ENCODE measurements at places on chromosomes 1 and 21.
A peak's percentile ranks its signal among the peaks of the same experiment; 100 is the strongest.

DNA sequence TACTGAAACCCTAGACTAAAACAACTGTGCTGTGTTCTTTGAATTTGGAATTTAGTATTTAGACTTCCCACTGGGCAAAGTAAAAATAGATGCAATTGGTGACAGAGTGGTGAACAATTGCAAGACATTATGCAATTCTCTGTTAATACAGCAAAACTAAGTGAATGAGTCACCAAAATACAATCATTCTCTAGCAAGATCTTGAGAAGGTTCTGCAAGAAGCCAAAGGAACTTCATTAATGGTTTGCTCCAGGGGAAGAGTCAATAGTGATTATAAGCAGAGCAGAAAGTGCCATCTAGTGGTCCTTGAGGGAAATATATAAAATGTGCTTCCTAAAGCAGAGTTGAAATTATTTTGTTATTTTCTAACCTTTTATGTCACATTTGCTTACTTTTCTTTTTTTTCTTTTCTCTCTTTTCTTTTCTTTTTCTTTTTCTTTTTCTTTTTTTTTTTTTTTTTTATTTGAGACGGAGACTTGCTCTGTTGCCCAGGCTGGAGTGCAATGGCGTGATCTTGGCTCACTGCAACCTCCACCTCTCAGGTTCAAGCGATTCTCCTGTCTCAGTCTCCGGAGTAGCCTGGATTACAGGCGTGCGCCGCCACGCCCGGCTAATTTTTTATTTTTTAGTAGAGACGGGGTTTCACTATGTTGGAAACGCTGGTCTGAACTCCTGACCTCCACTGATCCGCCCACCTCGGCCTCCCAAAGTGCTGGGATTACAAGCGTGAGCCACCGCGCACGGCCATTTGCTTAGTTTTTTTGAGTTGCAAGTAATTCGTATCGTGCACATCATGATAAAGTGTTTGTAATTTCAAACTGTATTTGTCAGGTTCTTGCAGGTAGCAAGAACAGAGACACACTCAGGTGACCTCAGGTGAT lies 99.2 kb downstream of the CTH start:
- peak; percentile 93 for DNase-seq

DNA sequence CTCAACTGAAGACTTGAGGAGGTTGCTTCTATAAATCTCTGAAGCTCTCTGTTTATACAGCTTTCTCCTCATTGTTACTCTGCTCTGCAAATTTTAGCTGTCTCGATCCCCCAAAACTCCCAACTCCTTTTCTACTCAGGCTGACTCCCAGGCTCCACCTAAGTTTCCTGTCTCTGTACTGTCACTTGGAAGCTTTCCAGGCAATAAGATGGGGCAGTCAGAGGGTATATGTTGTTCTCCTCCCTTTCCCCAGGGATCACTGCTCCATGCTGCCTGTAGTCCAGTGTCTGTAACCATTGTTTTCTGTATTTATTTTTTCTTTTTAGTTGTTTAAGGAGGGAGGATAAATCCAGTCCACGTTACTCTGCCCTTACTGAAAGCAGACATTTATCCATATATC lies 13.4 kb downstream of the TSNAX start:
- no peak for DNase-seq

GRCh38 chr1:225973158-225973557 lies 26.0 kb downstream of the SDE2 start:
- peak; percentile 48 for DNase-seq

GRCh38 chr1:28974432-28974831 lies 60.1 kb downstream of the EPB41 start:
- no peak for DNase-seq

DNA sequence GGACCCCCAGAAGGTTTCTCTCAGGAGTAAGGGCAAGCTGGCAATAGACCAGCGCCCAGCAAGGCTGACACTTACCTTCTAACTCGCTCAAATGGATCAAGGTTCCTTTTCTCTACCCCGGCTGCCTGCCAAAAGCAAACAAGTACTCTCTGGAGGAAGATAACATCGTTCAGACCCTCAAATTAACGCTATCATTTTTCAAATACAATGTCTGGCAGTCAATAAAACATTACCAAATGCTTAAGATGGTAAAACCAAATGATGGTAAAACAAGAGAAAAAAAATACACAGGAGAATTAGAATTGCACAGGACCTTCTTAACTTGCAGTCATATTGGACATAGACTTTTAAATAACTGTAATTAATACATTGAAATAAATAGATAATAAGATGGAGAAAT lies 148.1 kb downstream of the SPATA46 start:
- no peak for DNase-seq

GRCh38 chr1:39369565-39369964 lies 121.9 kb upstream of the BMP8A start:
- DNase-seq, result no peak

GRCh38 chr1:246037832-246038231 lies 469.2 kb downstream of the SMYD3 start:
- no peak for DNase-seq

DNA sequence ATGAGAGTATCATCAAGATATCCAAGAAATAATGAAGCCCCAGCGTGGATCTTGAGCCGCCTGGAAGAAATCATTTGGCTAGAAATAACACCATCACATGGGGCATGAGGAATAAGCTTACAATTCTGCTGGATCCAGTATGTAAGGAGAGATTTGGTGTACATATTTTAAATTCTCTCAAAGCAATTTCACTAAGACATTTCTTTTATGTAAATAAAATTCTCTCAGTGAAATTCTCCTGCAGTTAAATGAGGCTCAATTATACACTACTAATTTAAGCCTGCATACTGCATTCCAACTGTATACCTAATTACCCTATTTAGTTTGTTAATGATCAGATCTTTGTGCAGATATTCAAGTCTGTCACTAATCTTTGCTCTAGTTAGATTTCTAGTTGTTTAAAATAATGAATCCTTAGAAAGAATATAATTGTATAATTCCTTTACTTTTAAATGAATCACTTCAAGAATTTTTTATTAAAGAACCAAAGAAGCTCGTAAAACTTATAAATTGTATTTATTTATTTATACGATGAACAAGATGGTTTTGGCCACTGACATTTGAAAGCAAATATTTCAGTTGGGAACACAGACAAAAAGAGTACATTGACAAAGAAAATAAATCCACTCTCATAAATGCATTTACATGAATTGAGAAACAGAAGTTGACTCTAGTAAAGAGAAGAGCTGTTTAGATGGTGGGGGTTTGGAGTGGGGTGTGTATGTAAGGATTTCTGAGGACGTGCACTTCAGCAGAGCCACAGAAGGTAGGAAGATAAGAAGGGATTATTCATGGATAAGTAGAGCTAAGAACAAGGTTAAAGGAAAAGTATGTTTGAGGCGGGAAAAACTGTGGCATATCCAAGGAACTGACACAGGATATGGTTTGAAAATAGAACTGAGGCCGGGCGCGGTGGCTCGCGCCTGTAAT lies 466.8 kb downstream of the DSCAM start:
- no peak for DNase-seq
